Kidney tubule cell (primary cell): ENCODE measurements at places on chromosomes 7 and 10.

DNA sequence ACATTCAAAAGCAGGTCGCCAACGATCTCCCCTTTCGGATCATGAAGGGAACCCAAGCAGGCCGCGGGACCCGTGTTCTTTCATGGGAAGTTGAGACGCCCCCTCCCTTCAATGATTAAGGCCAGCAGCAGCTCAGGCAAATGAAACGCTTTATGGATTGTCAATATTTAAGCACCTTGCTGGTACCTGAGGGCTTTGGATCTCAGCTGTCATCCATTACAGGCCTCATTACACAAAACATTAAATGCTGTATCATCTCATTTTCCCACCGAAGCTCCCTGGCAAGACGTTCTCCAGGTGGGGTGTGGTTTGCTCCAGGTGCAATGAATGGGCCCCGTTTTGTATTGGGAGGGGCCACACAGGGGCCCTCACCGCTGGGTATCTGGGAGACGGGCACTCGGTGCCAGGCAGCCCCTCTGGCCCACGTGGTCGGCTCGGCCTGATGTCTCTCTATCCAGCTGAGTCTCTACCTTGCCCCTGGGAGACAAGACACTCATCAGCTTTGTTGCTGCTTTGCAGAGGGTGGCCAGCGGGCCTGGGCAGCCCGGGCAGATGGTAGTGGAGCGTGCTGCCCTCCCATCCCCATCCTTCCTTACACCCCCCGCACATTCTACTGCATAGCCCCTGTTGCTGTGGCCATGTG lies 456.1 kb upstream of the FOXK1 start:
- DNase-seq: no peak

DNA sequence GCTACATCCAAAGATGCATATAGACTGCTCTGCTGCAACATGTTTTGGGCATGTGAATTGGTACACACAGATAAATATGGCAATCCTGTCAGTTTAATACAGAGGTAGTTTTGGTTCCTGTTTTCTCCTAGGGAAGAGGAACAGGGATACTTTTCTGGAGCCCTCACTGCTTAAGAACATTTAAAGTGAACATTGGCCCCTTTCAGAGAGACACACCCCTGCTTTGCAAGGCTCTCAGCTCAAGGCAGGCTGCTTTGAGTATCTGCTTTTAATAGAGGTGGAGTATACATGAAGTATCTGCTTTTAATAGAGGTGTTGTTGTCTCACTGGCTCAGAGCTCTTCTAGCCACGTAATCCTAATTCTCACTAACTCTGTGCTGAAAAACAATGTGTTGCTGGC lies 38.9 kb downstream of the CYP51A1 start:
- DNase-seq: no peak

DNA sequence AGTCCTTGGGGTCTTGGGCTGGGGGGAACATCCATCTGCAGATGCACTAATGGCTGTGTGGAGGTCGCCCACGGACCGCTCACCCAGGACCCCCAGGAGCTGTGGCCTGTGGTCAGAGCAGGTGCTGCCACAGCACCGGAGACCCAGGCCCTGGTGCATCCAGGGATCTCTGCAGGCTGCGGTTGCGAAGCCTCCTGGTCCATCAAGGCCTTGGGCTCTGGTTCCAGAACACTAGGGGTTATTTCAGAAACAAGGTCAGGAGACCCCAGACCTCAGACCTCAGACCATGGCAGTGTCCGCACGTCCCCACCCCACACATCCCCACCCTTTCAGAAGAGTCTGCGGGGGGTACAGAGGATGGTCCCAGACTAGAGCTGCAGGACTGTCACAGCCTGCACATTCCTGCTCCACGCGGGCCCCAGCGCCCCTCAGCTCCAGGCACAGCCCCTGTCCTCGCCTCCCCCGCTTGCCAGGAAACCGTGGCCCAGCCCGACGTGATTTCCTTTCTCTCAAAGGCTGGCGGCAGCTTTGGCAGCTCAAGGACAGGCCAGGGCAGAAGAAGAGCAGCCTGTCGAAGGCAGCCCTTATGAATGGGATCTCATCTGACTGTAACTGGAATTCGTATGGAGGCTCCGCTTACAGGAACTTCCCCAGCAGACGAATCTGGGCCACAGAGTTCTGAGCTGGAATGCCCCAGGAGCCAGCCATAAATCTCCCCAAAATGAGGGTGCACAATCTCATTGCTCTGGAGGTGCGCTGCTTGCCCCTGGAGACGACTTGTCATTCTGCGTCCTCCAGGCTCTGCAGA lies 136.2 kb upstream of the RET start:
- no peak for DNase-seq

DNA sequence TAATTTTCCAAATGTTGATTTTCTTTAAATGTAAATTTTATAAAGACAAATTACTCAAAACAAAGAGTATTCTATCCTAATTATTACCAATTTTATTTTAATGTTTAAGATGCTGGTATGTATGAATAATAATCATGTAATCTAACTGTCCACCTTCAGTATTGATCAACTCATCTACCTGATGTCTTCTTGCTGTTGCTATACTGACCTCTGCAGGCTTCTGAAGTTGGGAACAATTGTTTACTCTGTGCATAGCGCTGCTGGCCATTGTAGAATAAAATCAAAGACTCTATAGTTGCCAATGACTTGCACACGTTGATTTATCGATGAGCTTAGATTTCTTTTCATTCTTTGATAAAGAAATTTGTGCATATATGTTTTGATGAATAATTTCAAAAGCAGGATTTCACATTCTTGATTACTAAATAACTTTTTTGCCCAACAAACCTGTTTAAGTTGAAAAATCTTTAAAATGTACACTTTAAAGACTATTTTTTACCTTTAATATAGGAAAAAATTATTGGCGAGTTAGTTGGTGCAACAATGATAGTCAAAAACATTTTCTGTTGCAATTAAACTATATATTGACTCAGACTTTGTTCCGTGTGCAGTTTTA lies 282.3 kb downstream of the TFEC start:
- no peak for DNase-seq

- no peak for DNase-seq
These were observed 139.3 kb downstream of the CAMK1D start for GRCh38 chr10:12488626-12489025.

- no peak for DNase-seq
These were observed 33.3 kb downstream of the TSPAN14 start for GRCh38 chr10:80487421-80487785.

DNA sequence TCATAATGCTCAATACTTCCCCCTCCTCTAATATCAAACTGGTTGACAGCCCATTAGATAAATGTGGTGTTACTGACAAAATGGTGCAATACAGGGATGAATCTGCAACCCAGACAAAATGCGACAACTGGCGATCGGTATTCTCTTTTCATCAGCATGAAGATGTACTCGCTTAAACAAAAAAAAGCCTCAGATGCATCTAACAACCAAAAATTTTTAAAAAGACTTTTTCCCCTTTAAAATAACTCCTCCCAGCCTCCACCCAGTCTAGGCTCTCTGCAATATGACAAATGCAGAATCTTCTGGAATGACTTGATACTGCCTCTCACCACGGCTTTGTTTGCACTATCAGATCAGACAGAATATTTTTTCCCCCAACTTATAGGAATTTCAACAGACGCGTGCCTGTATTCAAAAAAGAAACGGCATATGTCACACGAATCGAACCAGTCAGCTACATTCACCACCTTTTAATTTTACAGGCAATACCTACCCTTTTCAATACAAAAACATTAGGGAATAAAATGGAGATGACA lies 1.2 kb downstream of the YWHAG start:
- no peak for DNase-seq
